Transverse colon (tissue), 4 donors: ENCODE measurements at places on chromosomes 2 and 18. TPM values are rescaled to one million over a fixed set of nuclear protein-coding genes. Genes with fewer than 3 reads are reported as not detected.

CIDEA gene
- 3.7 TPM for total RNA-seq

ANKRD30BL gene
- total RNA-seq = not detected

CDH7 gene
- total RNA-seq = not detected

CPS1 gene
- total RNA-seq = 0.68 TPM

DSG1 gene
- 0.16 TPM for total RNA-seq

CDK5R2 gene
- not detected for total RNA-seq

EVA1A gene
- not detected for total RNA-seq

DUSP19 gene
- not detected for total RNA-seq

UGT1A5 gene
- total RNA-seq = 3.2 TPM

ERICH2 gene
- total RNA-seq = not detected

METAP1D gene
- total RNA-seq = 4.8 TPM

GPBAR1 gene
- not detected for total RNA-seq

EFR3B gene
- total RNA-seq = 1.4 TPM

MGAT4A gene
- 237 TPM for total RNA-seq

SKA1 gene
- not detected for total RNA-seq

CTDP1 gene
- 120 TPM for total RNA-seq

ING5 gene
- total RNA-seq = 94.3 TPM

TNFAIP6 gene
- not detected for total RNA-seq

GAD1 gene
- not detected for total RNA-seq

FBXO36 gene
- total RNA-seq = 0.75 TPM

RPL37A gene
- 59.1 TPM for total RNA-seq

ADAM23 gene
- total RNA-seq = 2.2 TPM

IL1R1 gene
- 20.2 TPM for total RNA-seq

CYP27A1 gene
- total RNA-seq = 159 TPM

UGT1A10 gene
- 87.5 TPM for total RNA-seq

UGT1A3 gene
- 2.6 TPM for total RNA-seq

CMPK2 gene
- 22.9 TPM for total RNA-seq

RGPD4 gene
- not detected for total RNA-seq

WNT10A gene
- total RNA-seq = 1.6 TPM

PER2 gene
- 19.1 TPM for total RNA-seq

SERPINB11 gene
- total RNA-seq = not detected

DYNAP gene
- total RNA-seq = not detected

FAM124B gene
- 0.95 TPM for total RNA-seq

MAPK4 gene
- 1.6 TPM for total RNA-seq

LOXL3 gene
- total RNA-seq = 1.6 TPM

LIMS4 gene
- total RNA-seq = 1.6 TPM

RNF181 gene
- total RNA-seq = 137 TPM

REG1A gene
- not detected for total RNA-seq

NPHP1 gene
- total RNA-seq = 0.60 TPM

SP5 gene
- total RNA-seq = 2.2 TPM

LINC00305 gene
- total RNA-seq = not detected

SDC1 gene
- total RNA-seq = 103 TPM

MROH2A gene
- total RNA-seq = not detected

RGPD3 gene
- total RNA-seq = 0.48 TPM

NT5C1B gene
- not detected for total RNA-seq

TACR1 gene
- 0.14 TPM for total RNA-seq

SULT1C3 gene
- not detected for total RNA-seq

FOXD4L1 gene
- total RNA-seq = not detected

CHST9 gene
- total RNA-seq = 0.41 TPM

SFTPB gene
- not detected for total RNA-seq

WNT6 gene
- 1.7 TPM for total RNA-seq

SESTD1 gene
- total RNA-seq = 18.3 TPM
